ENCODE measurements at places on chromosomes 6 and 20. TPM values are rescaled to one million over a fixed set of nuclear protein-coding genes. Genes with fewer than 3 reads are reported as not detected.

GRCh38 chr6:43954311-43955131 lies 172.7 kb downstream of the MRPL14 start:
- DNase-seq, result no peak

- DNase-seq, result no peak
Observed at GRCh38 chr6:33169291-33170175, 22.7 kb downstream of the COL11A2 start.

The TUBB2A gene
- 610 TPM for polyA plus RNA-seq

DNA sequence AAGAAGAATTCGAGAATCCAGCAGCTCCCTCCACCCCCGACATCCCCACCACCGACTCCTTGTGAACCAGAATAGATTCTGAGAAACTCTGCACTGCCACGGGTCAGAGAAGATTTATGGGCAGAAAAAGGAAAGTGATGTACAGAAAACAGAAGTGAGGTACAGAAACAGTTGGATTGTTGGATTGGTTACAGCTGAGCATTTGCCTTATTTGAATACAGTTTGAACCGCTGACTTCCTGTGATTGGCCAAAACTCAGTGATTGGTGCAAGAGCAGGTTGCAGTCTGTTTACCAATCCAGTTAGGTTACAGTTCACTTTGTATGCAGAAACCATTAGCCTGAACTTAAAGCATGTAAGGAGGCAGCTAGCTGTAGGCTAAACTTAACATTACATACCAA lies 131.2 kb upstream of the HDDC2 start:
- DNase-seq, result no peak

DNA sequence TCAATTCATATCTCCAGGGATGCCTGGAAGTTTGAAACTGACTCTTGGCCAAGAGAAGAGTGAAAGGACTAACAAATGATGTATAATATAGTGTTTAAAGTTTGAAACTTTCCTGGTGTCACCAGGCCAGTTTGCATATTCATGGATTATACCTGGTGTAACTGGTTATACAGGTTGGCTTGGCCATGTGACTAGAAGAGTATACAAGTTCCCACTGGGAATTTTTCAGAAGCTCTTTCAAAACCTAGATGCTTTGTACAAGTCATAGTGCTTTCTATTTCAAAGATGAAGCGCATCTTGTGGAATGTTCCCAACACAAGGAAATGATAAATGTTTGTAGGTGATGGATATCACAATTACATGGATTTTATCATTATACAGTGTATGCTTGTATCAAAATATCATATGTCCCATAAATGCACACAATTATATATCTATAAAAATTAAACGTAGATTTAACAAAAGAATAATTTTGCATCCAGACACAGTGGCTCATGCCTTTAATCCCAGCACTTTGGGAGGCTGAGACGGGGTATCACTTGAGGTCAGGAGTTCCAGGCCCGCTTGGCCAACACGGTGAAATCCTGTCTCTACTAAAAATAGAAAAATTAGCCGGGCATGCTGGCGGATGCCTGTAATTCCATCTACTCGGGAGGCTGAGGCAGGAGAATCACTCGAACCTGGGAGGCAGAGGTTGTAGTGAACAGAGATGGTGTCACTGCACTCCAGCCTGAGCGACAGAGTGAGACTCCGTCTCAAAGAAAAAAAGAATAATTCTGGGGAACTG lies 1420.2 kb downstream of the GRIK2 start:
- DNase-seq, result no peak

The TBC1D7 gene
- 39.1 TPM for polyA plus RNA-seq

DNA sequence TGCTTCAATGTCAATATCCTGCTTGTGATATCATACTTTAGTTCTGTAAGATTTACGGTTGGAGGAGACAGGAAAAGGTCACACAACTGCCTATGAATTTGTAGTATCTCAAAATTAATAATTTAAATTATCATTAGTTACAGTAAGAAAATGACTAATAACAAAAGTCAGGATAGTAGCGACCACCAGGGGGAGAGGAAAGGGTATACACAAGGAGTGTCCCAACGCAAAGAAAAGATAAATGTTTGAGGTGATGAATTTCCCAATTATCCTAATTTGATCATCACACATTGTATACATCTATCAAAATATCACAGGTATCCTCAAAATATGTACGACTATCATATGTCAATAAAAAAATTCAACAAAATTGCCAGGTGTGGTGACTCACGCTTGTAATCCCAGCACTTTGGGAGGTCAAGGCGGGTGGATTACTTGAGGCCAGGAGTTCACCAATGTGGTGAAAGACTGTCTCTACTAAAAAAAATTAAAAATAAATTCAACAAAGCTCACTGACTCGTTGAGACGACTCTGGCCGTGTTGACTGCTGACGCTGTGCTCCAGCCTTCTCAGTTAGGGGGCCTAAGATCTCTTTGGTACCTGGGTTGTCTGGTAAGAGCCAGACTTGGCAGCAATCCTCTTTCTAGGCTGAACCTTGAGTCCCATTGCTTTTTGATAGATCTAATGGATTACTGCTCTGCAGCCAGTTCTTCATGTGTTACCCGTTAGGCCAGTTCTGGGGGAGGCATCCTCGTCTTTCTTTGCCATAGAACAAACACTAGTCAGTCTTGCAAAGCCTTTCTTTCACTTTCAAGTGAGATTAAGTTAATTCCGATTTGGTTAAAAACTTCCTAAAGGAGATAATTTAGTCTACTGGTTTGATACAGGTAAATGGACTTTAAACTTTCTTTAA lies 9.0 kb upstream of the OVOL2 start:
- DNase-seq, result no peak

The CLPSL2 gene
- 2.3 TPM for polyA plus RNA-seq

The C20orf204 gene
- 12.1 TPM for polyA plus RNA-seq

DNA sequence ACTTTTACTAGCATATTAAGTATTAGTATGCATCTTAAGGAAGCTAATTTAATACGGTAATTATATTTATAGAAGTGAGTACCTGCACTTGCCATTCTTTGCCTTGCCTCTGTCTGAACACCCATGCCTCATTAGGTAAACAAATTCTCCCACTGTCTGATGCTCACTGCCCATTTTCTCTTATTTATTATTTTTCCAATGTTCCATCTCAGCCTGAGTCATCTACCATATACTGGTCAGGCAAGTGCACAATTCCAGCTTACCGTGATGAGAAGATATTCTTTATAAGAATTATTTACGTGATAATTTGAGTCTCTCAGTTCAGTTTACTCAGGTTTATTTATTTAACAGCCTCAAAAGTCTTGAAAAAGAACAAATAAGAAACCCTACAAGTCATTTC lies 619.2 kb upstream of the EYS start:
- no peak for DNase-seq

The TTBK1 gene
- 37.9 TPM for polyA plus RNA-seq

GRCh38 chr20:39885975-39886649 lies 802.9 kb downstream of the MAFB start:
- peak; percentile 27 for DNase-seq

DNA sequence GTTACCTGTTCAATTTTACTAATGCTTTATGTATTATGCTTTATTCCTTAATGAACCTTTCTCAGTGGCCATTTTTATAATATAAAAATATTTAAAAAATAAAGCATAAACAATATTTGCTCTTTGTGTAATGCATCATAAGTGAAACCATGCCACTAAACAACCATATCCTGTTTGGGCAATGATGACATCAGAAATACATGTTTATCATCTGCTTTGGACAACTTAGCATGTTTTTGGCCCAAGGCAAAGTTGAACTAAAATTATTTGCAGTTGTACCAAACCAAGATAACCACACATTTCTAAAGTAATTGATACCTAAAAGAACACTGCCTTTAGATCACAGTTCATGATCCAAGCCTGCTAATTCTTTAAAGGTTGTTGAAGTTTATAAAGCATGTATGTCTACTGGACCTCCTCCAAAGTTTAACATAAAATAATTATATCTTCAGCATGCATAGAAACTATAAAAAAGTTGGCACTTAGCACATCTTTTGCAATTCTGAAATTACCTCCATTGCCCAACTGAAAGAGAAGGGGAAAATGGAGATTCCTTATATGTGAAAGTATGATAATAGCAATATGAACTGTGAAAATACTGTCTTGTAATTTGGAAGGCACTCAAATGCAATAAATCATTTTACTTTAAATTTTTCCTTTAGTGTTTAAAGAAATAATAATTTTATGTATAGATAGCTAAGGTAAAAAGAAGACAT lies 325.6 kb upstream of the RUNX2 start:
- DNase-seq, result no peak

- peak; percentile 88 for DNase-seq
Observed at GRCh38 chr20:44014807-44015732, 100.4 kb downstream of the TOX2 start.

GRCh38 chr20:50536333-50536732 lies 26.1 kb downstream of the PTPN1 start:
- no peak for DNase-seq

- no peak for DNase-seq
Observed at GRCh38 chr6:113365191-113365590, 492.0 kb upstream of the MARCKS start.

DNA sequence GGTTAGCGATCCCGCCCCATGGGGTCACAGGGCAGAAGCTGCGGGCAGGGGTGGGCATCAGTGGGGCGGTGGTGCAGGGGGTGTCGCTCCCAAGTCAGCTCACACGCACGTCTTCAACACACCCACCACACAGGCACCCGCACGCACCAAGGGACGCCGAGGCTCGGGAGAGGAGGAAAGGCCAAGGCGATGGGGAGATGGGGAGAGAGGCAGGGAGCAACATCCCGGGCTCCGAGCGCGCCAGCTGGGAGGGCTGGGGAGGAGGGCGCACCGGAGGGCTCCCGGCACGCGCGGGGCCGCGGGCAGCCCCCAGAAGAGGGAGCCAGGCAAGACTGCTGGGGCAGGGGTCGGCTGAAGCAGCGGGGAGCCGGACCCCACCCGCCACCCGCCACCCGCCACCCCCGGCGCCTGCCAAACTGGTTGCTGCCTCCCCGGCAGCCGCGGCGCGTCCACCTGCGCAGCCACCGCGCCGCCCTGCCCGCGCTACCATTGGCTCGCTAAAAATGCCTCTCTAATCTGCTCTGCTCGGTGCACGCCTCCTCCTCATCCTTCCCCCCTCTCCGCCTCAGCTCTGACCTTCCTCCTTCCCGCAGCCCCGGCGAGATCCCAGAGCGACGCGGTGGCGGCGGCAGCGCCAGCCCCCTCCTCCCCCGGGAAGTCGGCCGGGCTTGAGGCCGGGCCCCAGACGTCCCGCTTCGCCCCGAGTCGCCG lies at the start of gene PACSIN1:
Gene PACSIN1, plus strand, starts transcription at position 546 of the 711 bp plus-strand sequence. CDS start 60,230 bp downstream, outside the sequence.
- peak; percentile 68 for DNase-seq

GRCh38 chr6:136501096-136501495 lies 49.1 kb downstream of the MAP7 start:
- DNase-seq, result no peak

GRCh38 chr6:40509086-40509485 lies 78.1 kb downstream of the LRFN2 start:
- DNase-seq, result no peak

DNA sequence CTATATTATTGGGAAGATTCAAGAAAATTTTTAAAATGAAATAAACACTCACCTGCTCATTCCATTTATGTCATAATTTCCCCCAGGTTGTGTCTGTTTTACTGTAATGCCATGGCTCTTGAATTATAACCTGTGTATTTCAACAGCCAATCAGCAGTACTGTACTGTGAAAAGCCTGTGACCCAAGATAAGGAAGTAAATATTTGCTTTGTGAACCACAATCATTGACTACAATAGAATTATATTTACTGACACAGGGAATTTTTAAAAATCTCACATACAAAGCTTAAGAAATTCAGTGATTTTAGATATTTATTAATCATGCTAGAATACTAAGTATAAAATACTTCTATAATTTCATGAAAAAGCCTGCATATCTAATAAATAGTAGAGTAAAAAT lies 6.0 kb downstream of the RGS17 start:
- DNase-seq, result no peak

- no peak for DNase-seq
Observed at GRCh38 chr6:126064257-126064747, 78.0 kb downstream of the TRMT11 start.

The CMTR1 gene
- polyA plus RNA-seq, result 40.1 TPM

The RIPPLY2 gene
- 14.6 TPM for polyA plus RNA-seq

The CALHM6 gene
- 1.2 TPM for polyA plus RNA-seq

DNA sequence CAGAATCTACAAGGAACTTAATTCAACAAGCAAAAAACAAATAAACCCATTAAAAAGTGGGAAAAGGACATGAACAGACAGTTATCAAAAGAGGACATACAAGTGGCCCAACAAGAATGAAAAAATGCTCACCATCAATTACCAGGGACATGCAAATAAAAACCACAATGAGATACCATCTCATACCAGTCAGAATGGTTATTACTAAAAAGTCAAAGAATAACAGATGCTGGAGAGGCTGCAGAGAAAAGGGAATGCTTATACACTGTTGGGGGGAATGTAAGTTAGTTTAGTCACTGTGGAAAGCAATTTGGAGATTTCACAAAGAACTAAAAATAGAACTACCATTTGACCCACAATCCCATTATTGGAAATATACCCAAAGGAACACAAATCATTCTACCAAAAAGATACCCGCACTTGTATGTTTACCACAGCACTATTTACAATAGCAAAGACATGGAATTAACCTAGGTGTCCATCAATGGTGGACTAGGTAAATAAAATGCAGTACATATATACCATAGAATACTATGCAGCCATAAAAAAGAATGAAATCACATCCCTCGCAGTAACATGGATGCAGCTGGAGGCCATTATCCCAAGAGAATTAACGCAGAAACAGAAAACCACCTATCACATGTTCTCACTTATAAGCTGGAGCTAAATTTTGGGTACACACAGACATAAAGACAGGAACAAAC lies 48.4 kb downstream of the RNGTT start:
- no peak for DNase-seq

The ADGB gene
- polyA plus RNA-seq, result not detected

GRCh38 chr6:15426901-15427300 lies 181.0 kb downstream of the JARID2 start:
- no peak for DNase-seq

The METTL24 gene
- polyA plus RNA-seq, result not detected

- no peak for DNase-seq
Observed at GRCh38 chr6:90586546-90586835, 381 bp downstream of the MAP3K7 start.

- no peak for DNase-seq
Observed at GRCh38 chr6:155254139-155254538, 9.7 kb upstream of the CLDN20 start.

GRCh38 chr6:149458806-149459205 lies 26.0 kb downstream of the ZC3H12D start:
- no peak for DNase-seq

The DYNLT2 gene
- polyA plus RNA-seq, result 1.6 TPM

The RSPO4 gene
- 0.34 TPM for polyA plus RNA-seq

The MARCKS gene
- polyA plus RNA-seq, result 150 TPM

Measured in brain (organoid and tissue), 16 donors.